Testis (tissue), 5 donors: ENCODE measurements at places on chromosomes 4 and X. TPM values are rescaled to one million over a fixed set of nuclear protein-coding genes. Genes with fewer than 3 reads are reported as not detected.
A peak's percentile ranks its signal among the peaks of the same experiment; 100 is the strongest.

DNA sequence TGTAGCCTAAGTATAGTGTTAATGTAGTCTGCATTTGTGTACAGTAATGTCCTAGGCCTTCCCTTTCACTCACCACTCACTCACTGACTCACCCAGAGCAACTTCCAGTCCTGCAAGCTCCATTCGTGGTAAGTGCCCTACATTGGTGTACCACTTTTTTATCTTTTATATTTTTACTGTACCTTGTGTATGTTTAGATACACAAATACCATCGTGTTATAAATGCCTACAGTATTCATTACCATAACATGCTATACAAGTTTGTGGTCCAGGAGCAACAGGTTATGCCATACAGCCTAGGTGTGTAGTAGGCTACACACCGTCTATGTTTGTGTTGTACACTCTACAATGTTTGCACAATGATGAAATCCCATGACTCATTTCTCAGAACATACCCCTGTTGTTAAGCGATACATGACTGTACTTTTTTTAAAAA is 15.4 kb downstream of the TSPAN5 start:
- DNase-seq: no peak

DNA sequence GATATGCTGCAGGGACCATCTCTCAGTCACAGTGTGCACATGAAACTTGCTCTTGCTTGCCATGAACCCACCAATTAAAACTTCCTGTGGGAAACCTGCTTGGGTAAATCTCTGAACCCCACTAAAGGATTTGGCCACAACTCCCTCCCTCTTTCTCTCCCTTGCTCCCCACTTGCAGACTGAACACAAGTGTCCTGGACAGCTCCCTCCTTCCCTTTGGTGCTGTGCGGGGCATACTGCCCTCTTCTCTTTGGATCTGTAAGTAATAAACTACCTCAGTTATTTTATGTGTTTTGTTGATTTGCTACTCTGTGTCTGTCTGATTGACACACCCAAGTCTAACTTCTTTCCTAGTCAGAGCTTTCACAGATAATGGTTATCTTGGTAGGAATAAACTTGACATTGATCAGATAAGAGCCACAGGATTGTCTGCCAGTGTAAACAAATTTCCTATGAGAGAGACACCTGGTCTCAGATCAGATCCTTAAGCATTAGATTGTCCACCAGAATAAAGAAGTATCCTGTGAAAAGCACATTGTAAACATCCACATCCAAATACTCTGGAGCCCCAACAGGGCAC is 41.8 kb downstream of the SULT1E1 start:
- DNase-seq: no peak

DNA sequence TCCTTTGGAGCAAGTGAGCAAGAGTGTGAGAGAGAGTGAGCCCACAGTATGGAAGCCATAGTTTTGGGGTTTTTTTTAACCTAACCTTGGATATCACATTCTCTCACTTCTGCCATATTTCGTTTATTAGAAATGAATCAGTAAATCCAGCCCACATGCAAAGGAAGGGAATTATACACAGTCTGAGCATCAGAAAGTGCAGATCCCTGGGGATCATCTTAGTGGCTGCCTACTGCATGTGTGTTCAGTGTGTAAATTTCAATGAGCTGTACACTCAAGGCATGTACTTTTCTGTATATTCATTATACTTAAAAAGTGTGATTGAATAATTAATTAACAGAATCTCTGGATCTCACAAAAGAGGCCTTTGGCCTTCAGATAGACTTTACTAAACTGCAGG is 133.8 kb upstream of the PRPS2 start:
- DNase-seq: no peak

Gene ATP1B4
- polyA plus RNA-seq: 0.42 TPM

DNA sequence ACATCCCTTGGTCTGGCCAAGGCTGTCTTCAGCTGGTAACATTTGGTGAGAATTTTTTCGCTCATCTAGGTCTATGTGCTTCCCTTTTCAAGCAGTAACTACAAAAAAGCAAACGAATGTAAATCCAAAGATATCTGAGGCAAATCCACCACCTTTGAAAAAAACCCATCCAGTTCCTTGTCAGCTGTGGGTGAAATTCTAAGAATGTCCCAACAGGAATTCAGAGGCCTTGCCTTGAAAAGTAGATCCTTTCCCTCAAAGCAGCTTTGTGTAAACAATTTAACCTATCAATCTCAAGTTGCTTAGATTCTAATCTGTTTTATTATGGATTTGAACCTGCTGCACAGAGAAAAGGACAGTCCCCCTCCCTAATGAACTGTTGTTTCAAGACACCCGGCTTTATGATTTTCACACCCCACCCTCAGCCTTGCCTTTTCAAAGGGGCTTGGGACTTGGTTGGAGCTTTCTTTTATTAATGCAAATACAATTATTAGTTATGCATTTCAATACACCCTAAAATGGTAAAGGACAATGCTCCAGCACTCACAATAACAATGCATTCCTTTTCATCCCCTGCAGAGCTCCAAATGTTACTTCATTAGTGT is 166.6 kb downstream of the LDB2 start:
- no peak for DNase-seq

GRCh38 chr4:89249716-89250361 is 57.8 kb downstream of the GPRIN3 start:
- no peak for DNase-seq

- DNase-seq: no peak
Observed at GRCh38 chrX:40573763-40574162, 7.0 kb upstream of the ATP6AP2 start.

DNA sequence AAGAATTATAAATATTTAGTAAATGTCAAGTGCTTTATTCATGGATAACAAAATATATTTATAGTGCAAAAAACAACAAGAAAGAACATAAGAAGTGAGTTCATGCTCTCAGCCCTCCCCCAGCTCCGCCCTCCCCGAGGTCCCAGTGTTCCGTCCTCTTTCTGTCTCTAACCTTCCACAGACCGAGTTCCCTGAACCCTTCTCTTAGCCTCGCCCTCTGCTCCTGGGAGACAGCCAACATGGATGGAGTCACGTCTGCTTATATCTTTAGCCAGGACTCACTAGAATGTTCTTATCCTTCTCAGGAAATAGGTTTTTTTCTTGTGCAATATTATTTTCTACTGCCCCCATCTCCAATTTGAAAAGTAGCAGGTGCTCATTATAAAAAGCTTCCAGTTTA is 40.1 kb upstream of the HELT start:
- peak; percentile 40 for DNase-seq

Gene VCX
- 28.4 TPM for polyA plus RNA-seq

Gene VCX3B
- 31.3 TPM for polyA plus RNA-seq

Gene TIGD4
- 6.7 TPM for polyA plus RNA-seq

- DNase-seq: no peak
Observed at GRCh38 chrX:136650811-136651210, 2.9 kb downstream of the CD40LG start.

- no peak for DNase-seq
Observed at GRCh38 chrX:20973038-20973437, 401.2 kb upstream of the CNKSR2 start.

Gene GUCY1B1
- polyA plus RNA-seq: 4.7 TPM

DNA sequence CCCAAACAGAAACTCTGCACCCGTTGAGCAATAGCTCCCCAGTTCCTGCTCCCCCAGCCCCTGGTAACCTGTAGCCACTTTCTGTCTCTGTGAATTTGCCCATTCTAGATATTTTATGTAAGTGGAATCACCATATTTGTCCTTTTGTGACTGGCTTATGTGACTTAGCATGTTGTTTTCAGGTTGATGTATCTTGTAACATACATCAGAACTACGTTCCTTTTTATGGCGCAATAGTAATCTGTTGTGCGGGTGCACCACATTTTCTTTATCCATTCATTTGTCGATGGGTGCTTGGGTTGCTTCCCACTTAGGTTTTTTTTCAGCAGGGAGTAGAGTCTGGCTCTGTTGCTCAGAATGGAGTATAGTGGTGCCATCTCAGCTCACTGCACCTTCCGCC is 6.6 kb upstream of the PDZD4 start:
- DNase-seq: no peak

Gene SPATA4
- polyA plus RNA-seq: 340 TPM

Gene RNF150
- polyA plus RNA-seq: 4.7 TPM

GRCh38 chr4:152680988-152681603 is 1.3 kb upstream of the TMEM154 start:
- no peak for DNase-seq

DNA sequence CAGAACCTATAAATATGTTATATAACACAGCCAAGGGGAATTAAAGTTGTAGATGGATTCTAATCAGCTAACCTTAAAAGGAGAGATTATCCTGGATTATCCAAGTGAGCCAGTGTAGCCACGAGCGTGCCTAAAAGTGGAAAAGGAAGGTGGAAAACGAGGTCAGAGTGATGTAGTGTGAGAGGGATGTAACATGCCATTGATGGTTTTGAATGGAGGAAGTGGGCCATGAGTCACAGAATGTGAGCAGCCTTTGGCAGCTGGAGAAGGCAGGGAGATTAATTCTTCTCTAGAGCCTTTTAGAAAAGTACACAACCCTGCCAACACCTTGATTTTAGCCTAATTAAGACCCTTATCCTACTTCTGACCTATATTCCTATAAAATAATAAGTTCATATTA is 149.1 kb downstream of the SLC39A8 start:
- no peak for DNase-seq

DNA sequence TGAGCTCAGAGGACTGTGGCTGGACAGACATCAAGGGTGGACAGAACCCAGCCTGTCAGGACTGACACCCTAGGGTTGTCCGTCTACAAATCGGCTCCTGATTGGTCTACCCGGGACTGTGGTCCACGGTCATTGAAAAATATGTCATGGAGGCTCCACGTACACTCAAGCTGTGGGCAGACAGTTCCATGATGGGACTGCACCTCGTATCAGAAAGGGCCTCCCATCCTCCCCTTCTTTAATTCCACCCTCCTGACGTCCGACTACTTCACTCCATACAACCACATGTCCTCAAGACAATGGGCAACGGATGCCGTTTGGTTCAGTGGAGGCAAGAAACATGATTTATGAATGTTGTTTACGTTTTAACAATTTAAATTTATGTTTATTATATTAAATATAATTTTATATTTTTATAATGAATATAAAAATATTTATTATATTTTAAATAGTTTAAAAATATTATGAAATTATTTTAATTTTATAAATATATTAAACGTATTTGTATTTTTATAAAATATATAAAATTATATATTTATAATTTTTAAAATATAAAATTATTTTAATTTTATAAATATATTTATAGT is 58.0 kb upstream of the SHOX start:
- DNase-seq: no peak

- no peak for DNase-seq
Observed at GRCh38 chr4:37682701-37683401, 3.3 kb downstream of the RELL1 start.

DNA sequence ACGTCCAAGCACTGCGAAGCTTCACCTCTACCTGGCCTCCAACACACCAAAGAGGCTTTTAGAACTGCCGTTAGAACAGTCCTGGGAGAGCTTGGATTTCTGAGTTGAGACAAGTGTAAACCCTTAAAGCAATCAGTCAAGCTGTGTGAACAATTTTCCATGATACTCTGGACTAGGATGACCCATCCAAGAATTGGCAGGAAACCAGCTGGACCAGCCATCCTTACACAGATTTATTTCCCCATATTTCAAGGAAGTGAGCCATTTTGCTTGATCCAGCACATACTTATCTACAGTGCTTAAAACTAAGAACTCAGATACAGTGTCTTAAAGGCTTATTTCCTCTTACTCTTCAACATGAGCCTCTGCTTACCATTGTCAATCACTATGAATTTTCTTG is 340.7 kb upstream of the HS3ST1 start:
- no peak for DNase-seq

- DNase-seq: no peak
Observed at GRCh38 chr4:172656055-172656454, 512.6 kb upstream of the GALNT7 start.

Gene DRD5
- polyA plus RNA-seq: 0.34 TPM

GRCh38 chr4:164874789-164875188 is 2.2 kb upstream of the APELA start:
- no peak for DNase-seq

DNA sequence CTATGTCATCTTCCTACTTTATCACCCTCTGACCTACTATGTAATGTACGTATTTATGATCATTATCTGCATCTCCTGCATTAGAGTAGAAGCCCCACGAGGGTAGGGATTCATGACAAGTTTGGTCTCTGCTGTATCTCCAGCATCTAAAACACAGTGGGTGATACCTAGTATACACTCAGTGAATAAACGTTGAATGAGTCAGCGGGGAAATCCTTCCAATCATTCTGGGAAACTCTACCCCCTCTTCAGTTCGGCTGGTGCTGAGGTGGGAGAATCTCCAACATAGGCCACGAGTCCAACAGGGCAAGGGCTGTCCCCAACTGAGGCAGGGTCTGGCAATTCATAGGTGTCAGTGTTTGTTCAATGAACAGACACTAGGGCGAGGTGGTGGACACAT is 74.4 kb upstream of the EFNB1 start:
- DNase-seq: no peak

Gene PLP1
- polyA plus RNA-seq: 79.7 TPM

DNA sequence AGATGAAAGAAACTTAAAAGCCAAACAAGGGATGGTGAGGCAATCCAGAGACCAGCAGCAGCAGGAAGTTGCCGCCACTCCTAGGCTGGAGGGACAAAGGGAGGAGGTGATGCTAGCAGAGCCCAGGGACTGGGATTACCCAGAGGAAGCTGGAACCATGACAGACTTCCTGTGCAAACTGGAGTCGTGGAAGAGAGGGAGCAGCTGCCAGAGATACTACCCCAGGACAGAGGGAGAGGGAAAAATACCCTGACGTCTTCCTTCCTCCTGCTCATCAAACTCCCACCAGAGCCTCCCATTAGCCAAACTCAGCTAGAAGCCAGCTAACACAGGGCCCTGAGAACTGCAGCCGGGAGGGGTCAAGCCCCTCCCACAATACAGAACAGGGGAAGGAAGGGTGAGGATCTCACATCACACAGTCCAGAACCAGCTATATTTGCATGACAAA is 101.2 kb upstream of the KLF3 start:
- no peak for DNase-seq

Gene XPNPEP2
- polyA plus RNA-seq: 1.4 TPM

Gene DUX4
- 1.1 TPM for polyA plus RNA-seq

DNA sequence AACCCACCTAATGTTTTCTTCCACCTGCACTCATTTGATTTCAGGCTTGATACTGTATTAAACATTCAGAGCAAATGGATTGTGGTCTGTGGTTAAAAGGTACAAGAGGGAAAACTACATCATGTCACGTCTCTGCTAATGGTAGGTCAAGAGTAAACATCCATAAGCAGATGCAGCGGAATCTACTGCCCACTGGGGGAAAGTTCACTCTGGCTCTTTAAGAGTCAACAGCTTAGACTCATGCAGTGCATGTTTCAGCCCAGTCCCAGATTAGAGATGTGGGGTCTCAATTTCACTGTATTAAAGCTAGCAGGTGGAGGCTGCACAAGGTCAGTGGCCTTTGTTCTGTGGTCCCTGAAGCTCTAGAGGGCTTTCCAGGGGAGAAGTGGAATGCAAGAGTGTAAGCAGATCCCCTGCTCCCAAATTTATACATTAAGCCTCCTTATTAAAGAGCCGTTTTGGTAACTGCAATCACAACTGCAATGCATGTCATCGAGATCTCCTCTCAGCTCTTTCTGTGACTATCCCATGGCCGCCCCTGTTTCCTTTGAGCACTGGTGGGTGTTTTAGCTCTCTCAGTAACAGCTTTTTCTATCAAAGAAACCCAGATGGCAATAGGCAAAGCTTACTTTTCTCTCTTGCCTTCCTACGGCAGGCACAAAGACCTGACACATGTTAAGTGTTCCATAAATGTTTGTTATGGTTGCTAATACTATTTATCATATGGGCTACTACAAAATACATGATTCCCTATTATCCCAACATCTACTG is 53.4 kb downstream of the LDB2 start:
- no peak for DNase-seq

- no peak for DNase-seq
Observed at GRCh38 chrX:5852941-5853340, 375.7 kb downstream of the NLGN4X start.
